ENCODE measurements at places on chromosomes 7 and 10. TPM values are rescaled to one million over a fixed set of nuclear protein-coding genes. Genes with fewer than 3 reads are reported as not detected.

TSPAN15 gene
- total RNA-seq: 139 TPM

DNA sequence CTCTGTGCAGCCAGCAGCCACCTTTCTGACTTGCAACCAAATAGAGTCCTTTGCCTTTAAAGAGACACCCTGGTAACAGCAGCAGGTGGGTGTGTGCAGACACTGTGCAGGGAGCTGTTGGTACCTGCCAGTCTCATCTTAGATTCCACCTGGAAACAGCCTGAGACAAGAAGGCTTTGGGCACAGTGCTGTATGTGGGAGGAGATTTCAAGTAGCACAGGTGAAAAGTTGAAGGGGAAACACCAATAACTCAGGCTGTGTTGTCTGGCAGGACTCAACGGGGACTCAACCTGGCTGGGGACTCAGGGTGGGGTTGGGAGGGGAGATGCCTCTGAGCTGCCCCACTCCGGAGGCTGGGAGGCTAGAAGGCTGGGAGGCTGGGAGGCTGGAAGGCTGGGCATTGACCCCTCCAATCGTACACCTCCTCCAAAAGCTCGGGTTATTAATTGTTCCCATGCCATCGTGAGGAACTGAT, 6.7 kb downstream of the CPXM2 start:
- no peak for DNase-seq

OR2A12 gene
- total RNA-seq: not detected

CHRM2 gene
- 7.4 TPM for total RNA-seq

USP6NL gene
- 20.0 TPM for total RNA-seq

GRCh38 chr7:101015626-101016025, 4.3 kb upstream of the MUC17 start:
- no peak for DNase-seq

UNCX gene
- not detected for total RNA-seq

DNA sequence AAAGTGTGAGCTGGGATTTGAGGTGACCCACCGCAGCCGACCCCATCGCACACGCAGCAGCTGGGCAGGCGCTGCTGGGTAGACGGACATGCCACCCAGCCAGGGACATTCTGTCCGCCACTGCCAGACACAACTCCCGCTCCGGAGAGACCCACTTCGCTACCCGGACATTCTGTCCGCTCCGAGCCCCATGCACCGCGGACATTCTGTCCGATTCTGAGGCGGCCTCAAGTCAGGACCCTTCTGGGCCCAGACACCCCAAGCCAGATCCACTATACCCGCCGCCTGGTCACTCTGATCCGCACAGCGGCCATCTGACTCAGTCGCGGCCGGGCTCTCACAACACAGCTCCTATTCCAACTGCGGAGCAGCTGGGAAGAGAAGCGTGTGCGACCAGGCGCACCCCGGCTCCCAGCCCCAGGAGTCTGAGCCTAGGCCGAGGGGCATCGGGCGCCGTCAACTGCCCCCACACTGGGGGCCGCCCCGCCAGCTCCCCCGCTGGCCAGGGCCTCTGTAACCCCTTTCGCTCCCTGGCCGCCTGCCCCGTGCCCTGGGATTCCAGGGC, 763 bp downstream of the PITX3 start:
- peak; percentile 34 for DNase-seq

- DNase-seq: no peak
Observed at GRCh38 chr7:25263337-25263736, 35.1 kb upstream of the NPVF start.

- DNase-seq: no peak
Observed at GRCh38 chr10:77593771-77594470, 43.7 kb downstream of the KCNMA1 start.

GRCh38 chr10:63434866-63435854, 30.6 kb downstream of the JMJD1C start:
- DNase-seq: no peak

DNA sequence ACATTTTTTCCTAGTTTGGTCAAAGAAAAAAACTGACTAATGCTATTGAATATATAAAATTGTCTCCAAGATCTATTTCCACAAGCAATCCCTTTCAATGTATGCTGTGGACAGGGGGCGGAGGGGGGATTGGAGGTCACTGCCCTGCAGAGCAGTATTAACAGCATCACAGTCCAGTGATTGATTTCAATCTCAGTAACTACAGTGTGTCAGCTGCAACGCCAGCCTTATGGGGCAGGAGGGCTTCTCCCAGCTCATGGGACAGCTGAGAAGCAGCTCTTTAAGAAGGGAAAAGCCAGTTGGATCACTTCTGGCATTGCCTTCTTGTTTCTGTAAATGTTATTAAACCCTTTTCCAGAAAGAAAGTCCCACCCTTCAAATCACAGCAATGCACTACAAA, 65.0 kb downstream of the RAPGEF5 start:
- no peak for DNase-seq

DNA sequence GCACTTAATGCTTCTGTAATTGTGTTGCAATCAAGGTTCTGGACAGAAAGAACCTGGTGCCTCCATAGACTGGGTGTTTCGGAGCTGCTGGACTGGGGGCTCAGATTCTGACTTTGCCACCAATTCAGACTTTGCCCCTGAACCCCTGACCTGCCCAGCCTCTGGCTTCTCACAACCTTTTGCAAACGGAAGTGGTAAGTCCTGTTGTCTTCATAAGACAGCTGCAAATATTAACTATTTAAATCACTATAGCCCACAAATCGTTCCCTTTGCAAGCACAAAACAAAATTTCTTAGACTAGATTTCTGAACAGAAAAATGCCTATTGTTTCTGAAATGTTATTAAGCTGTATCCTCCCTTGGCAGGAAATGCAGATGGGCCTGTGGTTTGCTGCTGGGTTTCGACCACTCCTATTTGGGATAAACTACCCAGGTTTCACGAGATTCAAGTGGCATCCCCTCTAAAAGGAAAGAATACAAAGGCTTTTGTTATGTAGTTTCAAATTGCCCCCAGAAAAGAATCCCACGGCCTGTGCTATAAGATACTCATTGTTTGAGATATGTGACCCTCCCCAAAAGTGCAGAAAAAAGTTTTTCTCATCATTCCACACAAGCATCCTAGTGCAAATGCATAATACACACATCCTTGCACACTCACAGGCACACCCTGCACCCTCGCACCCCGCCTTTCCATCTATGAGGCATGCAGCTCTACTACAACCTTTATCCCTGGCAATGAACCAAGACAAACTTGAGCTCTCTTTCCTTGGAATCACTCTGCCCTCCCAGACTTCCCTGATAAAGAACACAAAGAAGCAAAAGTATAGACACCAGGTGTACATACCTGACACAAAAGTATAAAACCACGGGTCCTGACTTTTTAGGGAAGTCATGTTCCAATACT, 209.1 kb downstream of the PRPF18 start:
- DNase-seq: no peak

GRCh38 chr7:107080533-107080932, 36.0 kb downstream of the PRKAR2B start:
- DNase-seq: no peak

MSMB gene
- total RNA-seq: not detected

DNA sequence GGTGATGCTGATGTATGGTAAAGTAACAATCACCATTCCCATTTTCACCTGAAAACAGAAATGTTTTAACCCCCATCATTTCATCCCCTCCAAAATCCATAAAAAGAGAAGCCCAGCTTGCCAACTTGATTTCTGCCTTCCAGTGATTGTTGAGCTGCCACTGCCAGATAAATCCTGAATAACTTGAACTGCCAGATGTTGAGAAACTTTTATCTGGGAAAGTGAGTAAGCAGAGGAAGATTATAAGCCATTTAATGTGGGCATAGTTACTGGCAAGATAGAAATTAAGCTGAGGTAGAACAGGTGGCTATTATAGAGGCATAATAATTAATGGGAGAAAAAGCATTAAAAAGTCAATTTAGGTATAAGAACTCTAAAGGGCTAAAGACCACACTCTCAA, 534.1 kb downstream of the ANKRD7 start:
- no peak for DNase-seq

SLIT1 gene
- total RNA-seq: 0.24 TPM

DNA sequence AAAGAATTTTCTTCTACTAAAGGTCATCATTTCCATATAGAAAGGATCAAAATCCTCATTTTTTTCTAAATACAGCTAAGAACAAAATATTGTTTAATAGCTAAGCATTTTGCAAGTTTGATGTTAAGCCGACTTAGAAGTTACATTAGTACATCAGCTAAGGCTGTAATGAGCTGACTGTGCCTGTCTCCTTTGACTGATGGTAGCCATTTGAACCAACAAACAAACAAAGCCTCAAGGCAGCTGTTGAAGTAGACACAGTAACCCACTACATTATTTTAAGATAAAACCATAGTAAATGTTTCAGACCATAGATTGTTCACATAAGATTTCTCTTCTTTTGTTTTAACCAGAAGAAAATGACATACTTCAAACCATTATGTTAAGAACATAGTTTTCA, 210.9 kb upstream of the VSTM2A start:
- no peak for DNase-seq

DNA sequence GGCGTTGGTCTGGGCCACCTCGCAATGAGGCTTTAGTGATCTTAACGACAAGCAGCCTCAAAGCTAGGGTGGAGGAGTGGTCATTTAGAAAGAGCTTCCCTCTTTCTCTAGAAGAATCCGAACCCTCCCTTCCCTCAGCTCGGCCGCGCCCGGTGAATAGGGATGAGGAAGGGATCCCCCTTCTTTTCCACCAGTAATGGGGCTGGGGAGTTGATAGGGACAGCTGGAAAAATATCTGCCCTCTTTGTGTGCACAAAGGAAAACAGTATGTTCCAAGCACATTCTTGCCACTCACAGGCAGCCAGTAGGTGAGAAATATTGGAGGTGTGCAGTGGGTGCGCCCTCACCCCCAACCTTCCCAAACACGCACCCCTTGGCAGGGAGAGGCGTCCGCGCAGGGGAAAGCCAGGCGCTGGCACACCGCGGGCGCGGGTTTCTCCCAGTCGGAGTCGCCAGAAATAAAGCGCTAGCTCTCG, 6.5 kb downstream of the DLX5 start:
- DNase-seq: no peak

SOSTDC1 gene
- total RNA-seq: 3.7 TPM

GRCh38 chr10:115830265-115830970, 442.6 kb downstream of the GFRA1 start:
- no peak for DNase-seq

DNA sequence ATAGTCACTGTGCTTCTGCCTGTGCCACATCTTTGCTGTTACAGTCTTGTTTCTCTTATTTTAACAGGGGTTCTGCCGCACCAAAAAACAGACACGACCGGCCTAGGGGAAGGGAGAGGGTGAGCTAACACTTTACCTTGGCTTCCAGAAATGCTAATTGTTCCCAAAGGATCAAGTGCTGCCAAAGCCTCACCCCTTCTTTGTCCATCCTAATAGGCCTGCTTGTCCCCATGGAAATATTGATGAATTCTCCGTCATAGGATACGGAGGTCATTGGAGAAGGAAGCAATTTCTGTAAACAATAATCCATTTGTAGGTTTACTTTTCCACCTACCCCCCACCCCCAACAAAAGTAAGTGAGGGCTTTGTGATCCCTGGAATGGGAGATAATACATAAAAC, 567.3 kb downstream of the KCNMA1 start:
- no peak for DNase-seq

GRCh38 chr10:62980687-62981086, 152.4 kb upstream of the NRBF2 start:
- DNase-seq: no peak

ELMO1 gene
- total RNA-seq: 18.2 TPM

ANXA8L1 gene
- total RNA-seq: not detected

GRCh38 chr10:116697816-116698215, 44.5 kb downstream of the HSPA12A start:
- no peak for DNase-seq

DNA sequence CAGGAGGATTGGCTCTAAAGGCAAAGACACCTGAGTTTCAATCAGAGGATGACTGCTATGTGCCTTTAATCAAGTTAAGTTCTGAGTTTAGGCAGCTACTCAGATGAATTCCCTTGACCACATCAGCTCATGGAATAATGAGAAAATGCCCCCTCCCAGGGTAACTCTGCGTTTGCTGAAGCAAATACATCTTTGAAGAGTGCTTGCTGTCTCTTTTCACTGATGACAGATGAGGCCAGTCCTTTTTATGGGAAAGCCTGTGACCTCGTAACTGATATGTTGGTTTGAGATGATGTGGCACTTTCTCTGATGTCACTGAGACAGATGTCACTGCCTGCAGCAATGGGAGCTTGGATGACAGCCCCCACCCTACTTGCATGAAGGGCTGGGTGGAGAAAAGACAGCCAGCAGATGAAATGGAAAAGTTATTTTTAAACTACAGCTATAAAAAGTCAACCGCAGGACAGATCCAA, 43.7 kb upstream of the DGKI start:
- no peak for DNase-seq

GRCh38 chr10:29343607-29344038, 54.8 kb downstream of the LYZL1 start:
- DNase-seq: no peak

DNA sequence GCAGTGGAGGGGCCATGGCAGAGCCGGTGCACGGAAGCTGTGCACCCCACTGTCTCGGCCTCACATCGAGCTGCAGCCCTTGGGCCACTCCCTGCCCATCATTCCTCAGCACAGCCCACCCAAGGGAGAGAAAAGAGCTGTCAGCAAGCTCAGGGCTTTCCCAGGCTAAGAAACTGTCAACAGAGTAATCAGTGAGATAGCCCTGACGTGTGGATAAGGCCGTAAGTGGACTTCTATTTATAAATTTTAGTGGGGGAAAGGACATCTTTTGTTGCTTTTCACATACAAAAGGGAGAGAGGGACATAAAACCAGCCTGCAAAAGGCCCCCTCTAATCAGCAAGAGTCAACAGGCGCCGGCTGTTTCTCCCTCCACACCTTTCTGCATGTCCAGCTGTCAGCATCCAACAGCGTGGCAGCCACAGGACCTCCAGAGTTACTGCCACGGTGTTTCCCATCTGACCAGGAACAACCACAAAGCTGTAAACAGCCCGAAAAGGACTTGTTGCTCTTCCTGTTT, 56.8 kb upstream of the DDC start:
- DNase-seq: no peak

- DNase-seq: peak; percentile 36
Observed at GRCh38 chr10:103197174-103197573, 4.1 kb upstream of the NT5C2 start.

GALNT17 gene
- total RNA-seq: 1.6 TPM

DNA sequence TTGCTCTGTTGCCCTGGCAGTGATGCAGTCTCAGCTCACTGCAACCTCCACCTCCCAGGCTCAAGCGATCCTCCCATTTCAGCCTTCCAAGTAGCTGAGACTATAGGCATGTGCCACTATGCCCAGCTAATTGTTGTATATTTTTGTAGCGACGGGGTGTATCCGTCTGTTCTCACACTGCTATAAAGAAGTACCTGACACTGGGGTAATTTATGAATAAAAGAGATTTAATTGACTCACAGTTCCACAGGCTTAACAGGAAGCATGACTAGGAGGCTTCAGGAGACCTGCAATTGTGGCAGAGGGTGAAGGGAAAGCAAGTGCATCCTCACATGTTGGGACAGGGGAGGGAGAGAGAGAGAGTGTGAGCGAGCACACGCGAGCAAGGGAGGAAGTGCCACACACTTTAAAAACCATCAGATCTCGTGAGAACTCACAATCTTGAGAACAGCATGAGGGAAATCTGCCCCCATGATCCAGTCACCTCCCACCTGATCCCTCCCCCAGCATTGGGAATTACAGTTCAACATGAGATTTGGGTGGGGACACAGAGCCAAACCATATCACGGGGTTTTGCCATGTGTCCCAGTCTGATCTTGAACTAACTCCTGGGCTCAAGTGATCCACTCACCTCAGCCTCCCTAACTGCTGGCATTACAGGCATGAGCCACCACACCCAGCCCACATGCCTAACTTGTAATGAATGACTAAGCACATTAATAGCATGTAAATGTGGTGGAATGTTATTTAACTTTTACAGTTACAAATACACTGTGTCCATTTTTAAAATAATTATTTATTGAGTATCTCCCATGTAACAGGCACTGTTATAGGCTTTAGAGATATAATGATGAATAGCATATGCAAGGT, 65.5 kb downstream of the RALA start:
- DNase-seq: no peak

Measured in mucosa of descending colon (tissue), 3 donors.